ENCODE measurements at places on chromosomes 3 and 15.

GRCh38 chr3:124999317-124999716 is 56.5 kb downstream of the HEG1 start:
- DNase-seq = no peak

DNA sequence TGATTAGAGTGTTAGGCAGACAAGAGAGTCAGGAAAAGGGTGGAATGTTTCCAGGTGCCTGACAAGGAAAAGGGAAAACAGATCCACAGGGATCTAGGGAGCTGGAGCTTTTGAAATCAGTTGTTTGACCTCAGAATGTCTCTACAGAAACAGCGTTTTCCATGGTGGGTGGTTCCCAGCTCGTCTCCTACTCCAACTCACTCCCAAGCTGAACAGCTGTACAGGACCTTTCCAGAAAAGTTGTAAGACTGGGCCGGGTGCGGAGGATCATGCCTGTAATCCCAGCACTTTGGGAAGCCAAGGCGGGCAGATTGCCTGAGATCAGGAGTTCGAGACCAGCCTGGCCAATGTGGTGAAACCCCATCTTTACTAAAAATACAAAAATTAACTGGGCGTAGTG is 55.7 kb upstream of the RYK start:
- no peak for DNase-seq

GRCh38 chr15:79903144-79903543 is 6.3 kb upstream of the MTHFS start:
- DNase-seq = no peak

- no peak for DNase-seq
These were observed 322.3 kb downstream of the CNTN4 start for GRCh38 chr3:2420919-2421318.

DNA sequence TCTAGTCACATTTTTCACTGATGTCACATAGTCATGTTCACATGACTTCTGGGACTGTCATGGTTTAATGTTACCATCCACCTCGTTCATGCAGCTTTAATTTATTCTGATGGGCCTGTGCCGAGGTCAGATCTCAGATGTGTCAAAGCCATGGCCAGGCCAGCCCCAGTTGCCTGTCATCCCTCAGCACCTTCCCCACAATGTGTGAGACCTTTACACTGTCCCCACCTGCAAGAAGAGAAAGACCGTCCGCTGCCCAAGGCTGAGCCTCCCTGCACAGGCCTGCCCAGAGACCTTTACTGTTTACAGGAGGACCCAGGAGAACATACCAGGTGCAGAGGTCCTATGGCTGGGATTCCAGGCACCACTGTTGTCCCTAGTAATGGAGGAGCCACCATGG is 12.8 kb upstream of the KLF15 start:
- DNase-seq = no peak

- DNase-seq = no peak
These were observed 45.1 kb downstream of the PLXNA1 start for GRCh38 chr3:127027811-127028548.

GRCh38 chr3:31105438-31106077 is 211.1 kb upstream of the GADL1 start:
- DNase-seq = peak; percentile 97

- no peak for DNase-seq
These were observed 155.6 kb upstream of the NR2E3 start for GRCh38 chr15:71654720-71655174.

- DNase-seq = no peak
These were observed 81.6 kb downstream of the ST6GAL1 start for GRCh38 chr3:187011915-187012314.

GRCh38 chr15:41567862-41568261 is 8.8 kb downstream of the TYRO3 start:
- no peak for DNase-seq

DNA sequence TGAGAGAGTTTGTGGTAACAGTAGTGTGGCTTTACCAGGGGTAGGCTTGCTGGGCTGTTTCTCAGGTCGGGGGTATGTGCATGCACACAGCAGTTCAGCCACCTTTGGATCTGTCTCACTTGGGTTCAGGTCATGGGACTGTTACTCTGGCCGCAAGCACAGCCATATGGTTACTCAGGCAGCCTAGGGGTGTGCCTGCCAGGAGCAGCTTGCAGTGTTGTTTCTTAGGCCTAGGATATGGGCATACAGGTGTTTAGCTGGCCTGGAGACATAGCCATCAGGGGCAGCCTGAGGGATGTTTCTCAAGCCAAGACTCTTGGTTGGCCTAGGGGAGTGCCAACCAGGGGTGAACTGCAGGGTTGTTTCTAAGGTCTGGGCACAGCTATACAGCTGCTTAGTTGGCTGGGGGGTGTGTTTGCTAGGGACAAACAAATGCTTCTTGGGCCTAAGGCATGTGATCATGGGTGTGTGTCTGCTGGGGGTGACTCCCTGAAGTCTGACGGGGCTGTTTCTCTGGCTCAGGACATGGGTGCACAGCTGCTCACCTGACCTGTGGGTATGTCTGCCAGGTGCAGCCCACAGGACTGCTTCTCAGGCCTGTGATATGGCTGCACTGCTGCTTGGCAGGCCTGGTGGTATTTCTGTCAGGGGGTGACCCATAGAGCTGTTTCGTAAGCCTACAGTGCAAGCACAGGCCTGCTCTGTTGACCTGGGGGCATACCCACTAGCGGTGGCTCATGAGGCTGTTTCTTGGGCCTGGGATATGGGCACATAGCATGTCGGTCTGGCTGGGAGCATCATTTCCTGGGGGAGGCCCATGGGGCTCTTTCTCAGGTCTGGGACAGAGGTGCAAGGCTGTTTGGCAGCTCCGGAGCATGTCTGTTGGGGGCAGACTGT is 168.0 kb upstream of the THRB start:
- DNase-seq = no peak

DNA sequence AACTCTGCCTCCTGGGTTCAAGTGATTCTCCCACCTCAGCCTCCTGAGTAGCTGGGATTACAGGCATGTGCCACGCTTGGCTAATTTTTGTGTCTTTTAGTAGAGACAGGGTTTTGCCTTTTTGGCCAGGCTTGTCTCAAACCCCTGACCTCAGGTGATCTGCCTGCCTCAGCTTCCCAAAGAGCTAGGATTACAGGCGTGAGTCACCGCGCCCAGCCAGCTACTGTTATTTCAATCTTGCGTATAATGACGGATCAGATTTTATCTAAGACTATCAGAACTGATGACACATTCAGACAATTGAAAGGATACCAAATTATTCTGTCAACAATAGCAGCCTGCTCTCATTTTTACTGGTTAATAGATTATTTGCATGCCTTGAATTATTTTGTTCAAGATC is 612.2 kb downstream of the ZIC1 start:
- no peak for DNase-seq

- peak; percentile 41 for DNase-seq
These were observed 58.3 kb downstream of the LRIG1 start for GRCh38 chr3:66442254-66443117.

DNA sequence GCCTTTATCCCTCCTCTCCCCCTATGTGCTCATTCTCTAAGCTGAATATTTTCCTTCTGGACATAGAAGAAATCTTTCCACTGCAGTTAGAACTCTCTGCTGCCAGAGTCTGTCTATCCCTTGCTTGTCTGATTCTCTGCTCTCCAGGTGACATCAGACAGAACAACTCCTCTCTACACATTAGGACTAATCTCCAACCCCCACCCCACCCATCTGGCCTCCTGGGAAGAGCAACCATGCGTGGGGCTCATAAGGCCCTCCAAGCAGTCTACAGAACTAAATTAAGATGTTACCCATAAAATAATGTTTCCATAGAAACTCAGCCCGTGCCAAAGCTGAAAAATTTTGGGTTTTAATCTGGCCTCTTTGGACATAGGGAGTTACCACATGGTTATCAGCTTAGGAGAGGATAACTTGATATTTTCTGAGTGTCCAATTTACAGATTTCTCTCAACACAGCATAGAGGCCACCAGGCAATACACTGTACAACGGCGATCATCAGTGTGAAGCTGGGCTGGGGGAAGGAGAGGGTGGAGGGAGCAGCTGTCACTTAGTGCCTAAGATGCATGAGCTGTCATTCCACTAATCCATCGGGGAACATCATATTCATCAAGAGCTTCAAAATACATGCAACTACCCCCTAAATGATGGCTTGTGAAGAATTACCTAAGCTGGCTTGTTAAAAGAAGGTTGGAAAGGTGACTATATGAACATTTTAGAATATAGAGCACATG is 199.4 kb downstream of the CLSTN2 start:
- DNase-seq = no peak

DNA sequence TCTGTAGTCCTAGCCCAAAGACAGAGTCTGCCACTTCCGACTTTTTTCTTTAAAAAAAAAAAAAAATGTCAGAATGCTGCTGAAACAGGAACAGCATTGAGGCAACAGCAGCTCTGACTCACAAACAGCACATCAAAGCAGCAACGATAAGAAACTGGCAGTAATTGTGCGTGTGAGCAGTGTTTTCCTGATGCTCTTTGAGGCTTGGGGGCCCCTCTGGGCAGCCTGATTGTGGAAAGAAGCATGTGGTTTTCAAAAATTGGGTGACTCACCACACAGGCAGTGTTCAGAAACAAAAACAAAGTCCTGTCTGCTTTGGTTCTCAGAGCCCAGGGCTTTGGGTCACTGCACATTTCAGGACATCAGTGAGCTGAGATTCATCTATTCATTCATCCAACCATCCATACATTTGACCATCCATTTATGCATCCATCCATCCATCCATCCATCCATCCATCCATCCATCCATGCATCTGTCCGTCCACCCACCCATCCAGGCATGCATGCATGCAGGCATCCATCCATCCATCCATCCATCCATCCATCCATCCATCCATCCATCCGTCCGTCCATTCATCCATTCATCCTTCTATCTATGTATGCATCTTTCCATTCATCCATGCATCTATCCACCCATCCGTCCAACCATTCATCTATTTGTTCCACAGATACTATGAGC is 308.4 kb downstream of the RPLP1 start:
- DNase-seq = peak; percentile 96

DNA sequence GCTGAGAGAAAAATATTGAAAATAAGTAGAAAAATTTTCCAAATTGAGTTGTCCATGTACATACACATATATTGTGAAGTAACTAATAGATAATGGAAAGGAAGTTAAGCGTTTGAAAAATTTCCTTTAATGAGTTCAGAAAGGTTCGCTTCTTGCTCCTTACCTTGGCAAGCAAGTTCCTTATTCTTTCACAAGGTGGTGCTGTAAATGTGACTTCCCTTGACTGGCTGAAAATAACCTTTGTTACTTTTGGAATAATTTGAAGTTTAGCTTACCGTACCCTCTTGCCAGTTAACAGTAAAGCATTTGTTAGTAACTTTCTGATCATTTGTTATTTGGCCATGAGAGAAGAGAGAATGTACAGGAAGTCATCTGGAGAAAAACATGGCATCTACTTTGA is 41.6 kb downstream of the PYDC2 start:
- DNase-seq = no peak

GRCh38 chr15:96470681-96471310 is 140.3 kb downstream of the NR2F2 start:
- no peak for DNase-seq

DNA sequence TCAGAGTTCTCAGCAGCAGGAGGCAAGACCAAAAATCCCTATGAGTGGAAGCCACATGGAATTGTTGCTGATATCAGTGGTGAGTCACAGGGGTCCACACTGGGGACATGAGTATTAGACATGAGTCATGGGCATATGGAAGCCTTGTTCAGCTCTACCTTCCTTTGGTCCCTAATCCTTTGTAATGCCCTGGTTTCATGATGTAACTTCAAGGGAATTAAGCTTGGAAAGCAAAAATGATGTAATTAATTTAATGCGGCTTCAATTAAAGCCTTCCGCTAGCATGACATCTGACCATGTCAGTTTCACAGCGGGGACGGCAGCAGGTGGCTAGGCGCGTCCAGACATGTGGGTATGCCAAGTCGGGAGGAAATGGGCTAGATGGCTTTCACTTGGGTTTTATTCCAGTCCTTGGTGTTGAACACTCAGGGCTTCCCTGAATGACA is 176.1 kb upstream of the RGMA start:
- no peak for DNase-seq

GRCh38 chr3:62839748-62840147 is 35.5 kb downstream of the CADPS start:
- no peak for DNase-seq
